ENCODE measurements at places on chromosomes 3 and 15.

- no peak for DNase-seq
These were observed 11.7 kb downstream of the ATP6V1A start for GRCh38 chr3:113758389-113759024.

GRCh38 chr3:127590282-127590592 is 296 bp downstream of the TPRA1 start:
- DNase-seq, result peak; percentile 30

- DNase-seq, result no peak
These were observed 218.4 kb upstream of the TLE3 start for GRCh38 chr15:70316059-70316600.

DNA sequence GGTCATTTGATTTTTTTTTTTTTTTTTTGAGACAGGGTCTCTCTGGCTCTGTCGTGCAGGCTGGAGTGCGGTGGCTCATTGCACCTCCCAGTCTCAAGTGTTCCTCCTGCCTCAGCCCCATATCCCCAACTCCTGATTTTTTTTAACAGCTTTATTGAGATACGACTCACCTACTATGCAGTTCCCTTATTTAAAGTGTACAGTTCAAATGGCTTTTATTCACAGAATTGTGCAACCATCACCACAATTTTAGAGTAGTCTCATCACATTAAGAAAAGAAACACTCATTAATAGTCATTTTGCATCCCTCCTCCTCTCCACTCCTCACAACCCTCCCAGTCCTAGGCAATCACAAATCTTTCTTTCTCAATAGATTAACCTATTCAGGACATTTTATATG is 1.9 kb upstream of the TRA2B start:
- no peak for DNase-seq

- DNase-seq, result no peak
These were observed 453.1 kb downstream of the IL5RA start for GRCh38 chr3:2656806-2657777.

DNA sequence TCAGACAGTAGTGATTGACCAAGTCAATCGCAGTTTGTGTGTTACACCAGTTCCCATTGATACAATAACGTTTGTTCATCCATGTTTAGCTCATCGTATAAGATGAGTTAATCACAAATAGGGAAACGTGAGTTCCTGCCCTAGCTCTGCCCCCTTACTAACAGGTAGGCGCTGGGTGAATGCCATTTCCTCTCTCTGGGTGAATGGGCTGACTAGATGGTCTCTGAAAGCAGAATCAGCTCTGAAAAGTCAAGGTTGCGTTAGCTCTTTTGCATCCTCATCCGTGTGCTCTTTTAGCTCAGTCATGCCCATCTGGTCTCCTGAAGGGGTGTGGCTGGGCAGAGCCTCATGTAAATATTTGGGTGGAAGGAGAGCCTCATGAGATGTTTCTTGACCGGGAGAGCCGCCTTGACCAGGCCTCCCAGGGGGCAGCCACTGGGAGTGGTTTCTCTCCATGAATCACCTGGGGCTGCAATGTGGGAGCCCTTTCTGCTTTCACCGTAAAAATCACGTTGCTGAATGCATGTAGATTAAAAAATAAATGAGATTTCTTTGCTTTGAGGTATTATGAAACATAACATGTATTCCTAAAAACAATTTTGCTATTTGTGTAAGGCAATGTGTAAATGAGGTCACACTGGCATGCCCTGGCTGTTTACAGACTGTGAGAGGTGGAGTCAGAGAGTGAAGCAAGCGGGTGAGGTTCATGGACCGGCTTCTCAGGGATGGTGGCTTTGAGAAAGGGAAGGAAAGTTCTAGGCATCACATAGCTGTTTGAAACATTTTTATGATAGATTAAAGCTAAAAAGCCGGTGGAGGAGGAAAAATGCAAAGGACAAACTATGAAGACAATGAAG is 108.4 kb upstream of the RASGRP1 start:
- no peak for DNase-seq

DNA sequence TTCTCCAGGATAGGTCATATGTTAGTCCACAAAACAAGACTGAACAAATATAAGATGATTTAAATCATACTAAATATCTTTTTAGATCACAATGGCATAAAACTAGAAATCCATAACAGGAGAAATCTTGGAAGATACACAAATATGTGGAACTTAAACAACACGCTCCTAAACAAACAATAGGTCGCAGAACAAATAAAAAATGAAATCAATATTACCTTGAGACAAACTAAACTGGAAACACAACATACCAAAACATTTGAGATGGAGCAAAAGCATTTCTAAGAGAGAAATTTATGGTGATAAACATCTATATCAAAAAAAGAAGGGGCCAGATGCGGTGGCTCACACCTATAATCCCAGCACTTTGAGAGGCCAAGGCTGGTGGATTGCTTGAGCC is 8.3 kb upstream of the TMCO5A start:
- DNase-seq, result no peak

DNA sequence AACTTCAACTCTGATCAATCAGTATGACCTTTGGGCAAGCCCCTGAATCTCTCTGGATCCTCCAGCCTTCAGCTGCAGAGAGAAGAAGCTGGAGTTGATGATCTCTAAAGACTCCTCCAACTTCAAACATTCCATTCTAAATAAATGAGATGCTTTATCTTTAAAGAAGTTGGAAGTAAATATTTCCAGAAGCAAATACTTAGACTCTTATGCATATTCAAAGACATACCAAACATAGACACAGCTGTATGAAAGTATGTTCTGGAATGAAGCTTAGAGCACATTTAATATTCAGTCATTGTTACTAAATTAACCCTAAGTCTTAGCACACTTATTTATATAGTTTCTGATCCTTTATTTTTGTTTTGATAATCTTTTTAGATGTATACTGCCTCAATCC is 77.6 kb upstream of the ACP3 start:
- no peak for DNase-seq

- no peak for DNase-seq
These were observed 42.0 kb upstream of the IMPG2 start for GRCh38 chr3:101362406-101362805.

- DNase-seq, result no peak
These were observed 92.2 kb upstream of the ANKRD28 start for GRCh38 chr3:15889936-15890335.

- no peak for DNase-seq
These were observed 154.3 kb downstream of the GOLIM4 start for GRCh38 chr3:167941234-167941995.

DNA sequence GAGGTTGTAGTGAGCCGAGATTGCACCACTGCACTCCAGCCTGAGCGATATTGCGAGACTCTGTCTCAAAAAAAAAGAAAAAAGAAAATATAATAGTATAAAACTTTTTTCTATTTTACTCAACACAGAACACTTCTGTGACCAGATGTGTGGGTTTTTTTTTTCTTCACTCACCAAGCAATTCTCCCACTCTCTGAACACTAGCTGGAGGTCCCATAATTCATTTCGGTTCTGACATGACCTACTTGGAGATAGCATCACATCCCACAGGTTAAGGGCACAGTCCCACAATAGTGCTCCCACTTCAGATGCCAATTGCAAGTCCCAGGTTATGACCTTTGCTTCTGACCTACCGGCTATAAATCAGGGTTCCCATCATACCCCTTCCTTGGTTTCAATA is 35.0 kb downstream of the KAT2B start:
- DNase-seq, result no peak

- DNase-seq, result no peak
These were observed 183.8 kb upstream of the KCNMB2 start for GRCh38 chr3:178352326-178353005.

- DNase-seq, result no peak
These were observed 31.6 kb upstream of the LRRC3B start for GRCh38 chr3:26590919-26591484.

DNA sequence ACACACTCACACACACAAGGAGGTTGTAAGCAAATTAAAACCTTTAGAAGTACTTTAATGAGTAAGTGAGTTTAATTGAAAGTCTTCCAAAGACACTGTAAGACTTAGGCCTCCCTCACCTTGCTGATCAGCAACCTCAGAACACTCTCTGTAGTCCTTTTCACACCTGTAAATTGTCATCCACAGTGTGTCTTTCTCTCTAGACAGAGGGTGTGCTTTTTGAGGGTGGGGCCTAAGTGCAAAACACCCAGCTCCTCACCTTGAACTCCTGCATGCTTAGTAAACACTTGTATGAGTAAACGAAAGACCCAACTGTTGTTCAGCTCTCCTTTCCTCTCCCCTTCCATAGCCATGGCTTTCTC is 183.2 kb upstream of the IL12A start:
- no peak for DNase-seq

DNA sequence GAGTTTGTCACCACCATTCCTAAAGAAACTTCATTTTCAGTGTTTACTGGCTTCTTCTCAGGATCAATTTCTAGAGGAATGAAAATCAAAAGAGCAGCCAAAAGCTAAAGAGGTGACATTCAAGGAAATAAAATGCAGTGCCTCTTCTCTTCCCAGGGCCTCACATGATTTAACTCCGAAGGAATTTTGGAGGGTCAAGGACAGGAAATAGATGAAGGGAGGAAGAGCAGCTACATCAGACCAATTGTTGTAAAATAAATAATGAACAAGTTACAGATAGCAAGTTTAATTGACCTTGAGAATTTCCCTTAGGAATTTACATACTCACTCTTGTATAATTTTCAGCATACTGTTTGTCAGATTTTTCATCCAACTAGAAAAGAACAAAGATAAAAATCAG is 78.1 kb downstream of the LRRFIP2 start:
- DNase-seq, result no peak

DNA sequence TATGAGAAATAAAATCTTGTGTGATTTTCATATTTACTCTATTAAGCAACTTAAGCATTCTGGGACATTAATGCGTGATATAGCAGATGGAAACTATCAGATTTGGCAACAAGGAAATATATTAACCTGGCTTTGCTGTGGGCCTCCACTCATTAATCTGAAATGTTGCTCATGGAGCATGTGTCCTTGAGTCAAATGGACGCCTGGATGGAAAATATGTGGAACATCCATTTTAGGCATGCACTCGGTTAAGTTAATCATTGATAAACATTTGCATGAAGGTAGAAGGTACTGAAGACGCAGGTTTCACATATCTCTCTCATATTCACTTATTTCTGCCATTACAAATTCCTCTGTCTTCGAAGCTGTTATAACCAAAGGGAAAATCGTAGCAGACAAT is 246.1 kb downstream of the NR2F2 start:
- no peak for DNase-seq

DNA sequence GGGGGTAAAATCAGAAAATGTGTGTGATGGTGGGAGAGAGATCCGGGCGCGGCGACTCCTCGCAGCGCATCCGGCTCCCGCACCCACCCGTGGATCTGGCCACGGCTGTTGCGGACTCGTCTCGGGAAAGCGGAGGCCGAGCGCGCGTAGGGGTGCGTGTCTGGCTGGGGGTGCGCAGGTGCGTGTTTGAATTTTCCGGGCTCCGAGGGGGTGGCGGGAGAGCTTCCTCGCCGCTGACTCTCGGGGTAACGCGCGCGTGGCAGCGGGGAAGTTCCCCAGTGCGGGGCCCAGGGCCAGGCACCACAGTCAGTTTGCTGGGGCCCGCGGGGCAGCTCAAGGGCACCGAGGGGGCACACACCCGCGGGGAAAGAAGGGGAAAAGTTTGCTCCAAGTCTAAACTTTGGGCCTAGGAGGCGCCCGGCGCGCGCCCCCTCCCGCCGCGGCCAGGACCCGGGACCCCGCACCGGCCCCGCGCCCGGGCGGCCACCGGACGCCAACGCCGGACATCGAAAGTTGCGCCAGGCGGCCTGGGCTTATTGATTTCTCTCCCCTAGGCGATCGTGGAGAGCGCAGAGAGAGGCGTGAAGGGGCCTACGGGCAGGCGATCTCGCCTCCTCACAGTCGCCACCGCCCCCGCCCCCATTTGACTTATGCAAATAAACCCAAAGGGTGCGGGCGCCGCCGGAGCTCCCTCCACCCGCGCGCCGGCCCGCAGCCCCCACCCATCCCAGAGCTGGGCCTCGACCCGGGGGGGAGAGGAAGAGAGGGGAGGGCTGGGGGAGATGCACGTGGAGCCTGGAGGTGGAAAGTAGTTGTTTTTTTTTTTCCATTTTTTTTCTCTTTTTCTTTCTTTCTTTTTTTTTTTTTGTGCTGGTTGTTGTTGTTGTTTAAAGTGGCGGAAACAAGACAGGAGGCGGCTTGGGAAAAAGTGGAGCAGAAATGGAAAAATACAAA is 639 bp downstream of the FOXP1 start:
- DNase-seq, result peak; percentile 35

- DNase-seq, result no peak
These were observed 64.7 kb downstream of the OXSM start for GRCh38 chr3:25854635-25855034.

DNA sequence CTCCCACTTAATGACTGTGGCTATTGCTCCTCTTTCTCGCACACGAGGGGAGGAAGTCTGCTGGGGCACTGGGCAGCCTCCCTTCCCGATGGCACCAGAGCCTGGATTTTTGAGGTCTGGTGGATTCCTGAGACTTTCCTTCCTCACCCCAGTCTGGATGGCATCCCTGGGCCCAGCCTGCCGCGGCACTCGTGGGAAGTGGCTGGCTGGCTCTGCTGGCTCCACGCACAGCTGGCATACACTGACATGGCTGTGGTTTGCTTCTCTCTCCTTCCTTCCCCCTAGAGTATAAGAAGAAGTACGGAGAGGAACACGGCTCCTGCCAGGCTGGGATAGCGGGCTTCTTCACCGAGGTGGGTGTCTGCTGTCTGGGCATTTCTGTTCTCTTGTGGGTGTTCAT is 319.8 kb upstream of the LRRFIP2 start:
- no peak for DNase-seq

GRCh38 chr15:85168642-85169173 is 187.1 kb downstream of the PDE8A start:
- peak; percentile 31 for DNase-seq

DNA sequence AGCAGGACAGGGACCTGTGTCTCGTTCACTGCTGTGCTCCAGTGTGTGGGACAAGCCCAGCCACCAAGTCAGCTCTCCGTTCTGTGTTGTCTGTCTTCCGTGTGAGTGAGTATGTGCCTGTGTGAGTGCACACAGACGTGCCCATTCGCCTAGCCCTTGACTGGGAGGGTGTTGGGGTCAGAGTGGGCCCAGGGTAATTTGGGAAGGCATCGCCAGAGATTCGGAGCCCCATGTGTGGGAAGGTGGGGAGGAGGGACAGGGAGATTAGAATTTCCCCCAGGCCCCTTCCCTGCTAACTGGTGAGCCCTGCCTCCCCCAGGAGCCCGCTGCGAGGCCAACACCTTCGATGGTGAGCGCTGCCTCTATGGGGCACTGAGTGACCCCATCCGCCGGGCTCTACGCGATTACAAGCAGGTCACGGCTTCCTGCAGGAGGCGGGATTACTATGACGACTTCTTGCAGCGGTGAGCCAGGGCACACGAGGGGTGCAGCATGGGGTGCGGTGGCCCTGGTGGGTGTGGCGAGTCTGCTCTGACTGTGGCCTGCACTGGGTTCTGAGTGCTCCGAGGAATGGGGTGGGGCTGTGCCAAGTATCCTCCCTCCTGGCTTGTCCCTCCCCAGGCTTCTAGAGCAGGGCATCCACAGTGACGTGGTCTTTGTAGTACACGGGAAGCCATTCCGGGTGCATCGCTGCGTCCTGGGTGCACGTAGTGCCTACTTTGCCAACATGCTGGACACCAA is 3.1 kb downstream of the ABTB1 start:
- DNase-seq, result no peak

DNA sequence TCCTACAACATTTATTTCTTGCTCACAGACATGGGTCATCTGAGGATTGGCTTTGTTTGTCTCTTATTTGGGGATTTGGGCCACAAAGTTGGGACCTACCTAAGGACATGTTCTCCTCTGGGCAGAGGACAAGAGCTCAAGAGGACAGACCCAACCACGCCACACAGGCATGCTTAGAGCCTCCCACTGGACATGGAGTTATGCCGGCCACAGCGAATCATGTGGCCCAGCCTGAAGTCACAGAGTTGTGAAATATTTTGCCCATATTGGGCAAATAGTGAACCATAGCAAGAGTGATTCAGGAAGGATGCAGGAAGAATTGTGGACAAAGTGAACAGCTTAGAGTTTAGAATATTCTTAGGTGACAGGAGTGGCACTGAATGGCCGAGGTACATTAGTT is 9.9 kb downstream of the TRAK1 start:
- no peak for DNase-seq
